ENCODE measurements at places on chromosomes 6 and 20. TPM values are rescaled to one million over a fixed set of nuclear protein-coding genes. Genes with fewer than 3 reads are reported as not detected.
A peak's percentile ranks its signal among the peaks of the same experiment; 100 is the strongest.

DNA sequence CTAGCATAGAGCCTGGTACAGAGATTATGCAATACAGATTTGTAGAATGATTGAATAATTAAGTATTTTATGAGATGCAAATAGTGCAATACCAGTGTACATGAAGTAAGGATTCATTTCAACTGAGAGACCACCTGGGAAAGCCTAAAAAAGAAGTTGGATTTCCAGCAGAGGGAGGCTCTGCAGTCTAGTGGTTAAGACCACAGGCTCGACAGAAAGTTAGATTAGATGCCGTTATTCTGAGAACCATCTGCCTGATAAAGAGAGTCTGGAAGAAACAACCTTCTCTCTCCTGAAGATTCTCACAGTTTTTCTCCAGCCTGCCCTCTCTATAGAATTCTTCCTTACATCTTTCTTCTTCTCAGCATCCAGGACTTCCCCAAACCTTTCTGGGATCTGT lies 13.6 kb upstream of the TNFRSF21 start:
- H3K4me3 ChIP-seq = no peak overlapping the region
- no peaks in the 10 kb centered on the region for H3K27me3 ChIP-seq
- no peaks in the 10 kb centered on the region for H3K4me1 ChIP-seq

- H3K27ac ChIP-seq = no peak overlapping the region
- H3K4me1 ChIP-seq = peaks cover 40% of the 10 kb centered on the region
- H3K4me3 ChIP-seq = no peak overlapping the region
Measured at GRCh38 chr20:62370115-62370806, 3.1 kb upstream of the LAMA5 start.

- H3K36me3 ChIP-seq = no peaks in the 10 kb centered on the region
- DNase-seq = peak; percentile 86
- peak overlapping the region; percentile 31 for H3K4me3 ChIP-seq
- H3K27ac ChIP-seq = no peak overlapping the region
- H3K4me1 ChIP-seq = peaks cover 24% of the 10 kb centered on the region
- H3K27me3 ChIP-seq = peaks cover 100% of the 10 kb centered on the region
Measured at GRCh38 chr6:1381481-1382330, 7.7 kb upstream of the FOXF2 start.

GRCh38 chr6:49531774-49532569 lies 18.5 kb upstream of the C6orf141 start:
- no peaks in the 10 kb centered on the region for H3K27me3 ChIP-seq
- no peak overlapping the region for H3K4me3 ChIP-seq
- H3K36me3 ChIP-seq = no peaks in the 10 kb centered on the region
- H3K4me1 ChIP-seq = no peaks in the 10 kb centered on the region

Gene TMEM170B
- 19.7 TPM for total RNA-seq

Gene BEND3
- total RNA-seq = 11.2 TPM

Gene CASP8AP2
- 59.0 TPM for total RNA-seq

Gene STMND1
- total RNA-seq = not detected

Data from neural progenitor cell (in vitro differentiated cells).